A673 (cell line): ENCODE measurements at places on chromosomes 5 and 9.

DNA sequence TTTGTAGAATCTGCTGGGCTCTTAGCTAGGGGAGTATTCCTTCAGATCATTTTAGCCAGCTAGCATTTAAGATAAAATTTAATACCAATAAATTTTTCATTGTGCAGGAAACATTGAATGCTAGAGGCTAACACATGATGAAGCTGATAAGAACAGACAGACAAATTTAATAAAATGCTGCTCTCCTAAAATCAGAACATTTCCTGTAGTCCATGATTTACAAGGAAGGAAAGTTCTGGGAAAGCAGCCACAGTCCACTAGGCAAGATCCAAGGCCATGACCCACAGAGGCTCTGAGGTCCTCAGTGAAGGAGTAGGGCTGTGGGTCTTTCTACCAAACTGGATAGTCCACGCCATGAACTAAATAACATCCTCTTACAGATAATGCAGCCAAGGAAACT, 253.0 kb downstream of the ICE1 start:
- H3K4me1 ChIP-seq: no peaks in the 10 kb centered on the region
- no peak for DNase-seq
- no peak overlapping the region for H3K27ac ChIP-seq
- H3K36me3 ChIP-seq: no peaks in the 10 kb centered on the region

DNA sequence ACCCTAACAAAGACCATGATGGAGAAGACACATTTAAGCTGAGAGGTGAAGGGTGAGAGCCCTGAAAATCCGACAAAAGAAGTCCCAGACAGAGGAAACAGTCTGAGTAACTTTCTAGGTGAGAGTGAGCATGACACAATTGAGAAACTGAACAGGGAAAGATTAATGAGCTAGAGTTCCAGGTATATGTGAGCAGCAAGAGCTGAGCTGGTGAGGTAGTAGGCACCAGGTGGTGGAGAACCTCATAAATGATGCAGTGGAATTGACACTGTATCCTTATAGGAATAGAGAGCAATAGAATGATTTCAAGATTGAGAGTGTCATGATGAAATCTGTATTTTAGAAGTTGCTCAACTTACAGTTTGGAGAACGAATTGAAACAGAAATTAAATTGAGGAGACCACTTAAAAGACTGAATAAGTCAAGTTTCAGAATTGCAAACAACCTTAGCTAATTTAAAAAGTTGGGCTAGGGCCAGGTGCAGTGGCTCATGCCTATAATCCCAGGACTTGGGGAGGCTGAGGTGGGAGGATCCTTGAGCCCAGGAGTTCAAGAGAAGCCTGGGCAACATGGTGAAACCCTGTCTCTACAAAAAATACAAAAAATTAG, 89.8 kb downstream of the NREP start:
- no peak overlapping the region for H3K27ac ChIP-seq
- no peaks in the 10 kb centered on the region for H3K27me3 ChIP-seq
- no peak overlapping the region for H3K4me3 ChIP-seq
- H3K36me3 ChIP-seq: no peaks in the 10 kb centered on the region

GRCh38 chr5:33271606-33272005, 169.2 kb upstream of the TARS1 start:
- H3K4me3 ChIP-seq: no peak overlapping the region
- no peak overlapping the region for H3K27ac ChIP-seq
- H3K27me3 ChIP-seq: no peaks in the 10 kb centered on the region
- H3K36me3 ChIP-seq: no peaks in the 10 kb centered on the region

GRCh38 chr5:143970159-143970558, 158.2 kb downstream of the HMHB1 start:
- H3K27ac ChIP-seq: no peak overlapping the region
- H3K4me1 ChIP-seq: no peaks in the 10 kb centered on the region
- H3K27me3 ChIP-seq: peaks cover 36% of the 10 kb centered on the region
- no peak overlapping the region for H3K4me3 ChIP-seq
